Activated T-cell treated with anti-CD3 and anti-CD28 coated beads, Interleukin-2, amount 50 U/mL, for 72 hours (primary cell): ENCODE measurements at places on chromosomes 3 and 15. TPM values are rescaled to one million over a fixed set of nuclear protein-coding genes. Genes with fewer than 3 reads are reported as not detected.

PRR20G gene
- not detected for total RNA-seq

GNAT1 gene
- total RNA-seq = not detected

UBAP1L gene
- 5.2 TPM for total RNA-seq

SPSB4 gene
- total RNA-seq = not detected

PLXNA1 gene
- 5.2 TPM for total RNA-seq

KCNAB1 gene
- total RNA-seq = not detected

SI gene
- total RNA-seq = not detected

TRPC1 gene
- 9.4 TPM for total RNA-seq

HRG gene
- not detected for total RNA-seq

UNC13C gene
- total RNA-seq = not detected

SAMD7 gene
- not detected for total RNA-seq

GUCA1C gene
- total RNA-seq = not detected

TM4SF18 gene
- total RNA-seq = not detected

AP3B2 gene
- 7.5 TPM for total RNA-seq

ANKRD63 gene
- not detected for total RNA-seq

MEF2A gene
- 26.0 TPM for total RNA-seq

SYNPR gene
- not detected for total RNA-seq

PDE12 gene
- 20.8 TPM for total RNA-seq

ESYT3 gene
- total RNA-seq = 1.1 TPM

CCNL1 gene
- total RNA-seq = 248 TPM

ITIH3 gene
- not detected for total RNA-seq

ECE2 gene
- total RNA-seq = not detected

OXTR gene
- 0.62 TPM for total RNA-seq

PARP15 gene
- 28.6 TPM for total RNA-seq
